Mesendoderm (in vitro differentiated cells): ENCODE measurements at places on chromosomes 2 and 18.

- H3K27ac ChIP-seq = no peak overlapping the region
- DNase-seq = no peak
- H3K27me3 ChIP-seq = no peaks in the 10 kb centered on the region
- H3K4me1 ChIP-seq = no peaks in the 10 kb centered on the region
- H3K36me3 ChIP-seq = no peaks in the 10 kb centered on the region
- no peak overlapping the region for H3K4me3 ChIP-seq
These were observed 38.8 kb downstream of the CD226 start for GRCh38 chr18:69908838-69909237.

- no peak overlapping the region for H3K27ac ChIP-seq
- no peak overlapping the region for H3K4me3 ChIP-seq
- H3K4me1 ChIP-seq = no peaks in the 10 kb centered on the region
- no peaks in the 10 kb centered on the region for H3K36me3 ChIP-seq
- DNase-seq = no peak
- peaks cover 96% of the 10 kb centered on the region for H3K27me3 ChIP-seq
These were observed 43.0 kb upstream of the ATP6V1B1 start for GRCh38 chr2:70892750-70893149.

DNA sequence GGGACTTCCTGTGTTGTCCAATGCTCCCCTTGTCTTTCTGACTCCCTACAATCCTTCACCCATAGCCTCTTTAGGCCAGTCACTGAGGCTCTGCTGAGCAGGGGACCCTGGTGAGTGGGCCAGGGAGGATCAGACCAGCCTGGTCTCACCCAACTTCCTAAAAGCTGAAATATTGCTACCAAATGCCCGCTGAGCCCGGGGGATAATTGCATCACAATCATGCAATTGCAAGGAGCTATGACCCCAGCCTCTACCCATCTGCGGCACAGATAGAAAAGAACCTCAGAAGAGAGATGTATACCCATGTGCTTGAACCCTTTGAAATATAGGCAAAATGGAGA is 3.7 kb upstream of the SP100 start:
- H3K4me3 ChIP-seq = no peak overlapping the region
- H3K27ac ChIP-seq = no peak overlapping the region
- H3K27me3 ChIP-seq = no peaks in the 10 kb centered on the region
- no peaks in the 10 kb centered on the region for H3K36me3 ChIP-seq
- no peaks in the 10 kb centered on the region for H3K4me1 ChIP-seq
- no peak for DNase-seq

GRCh38 chr2:88071365-88071764 is 3.7 kb downstream of the SMYD1 start:
- H3K4me3 ChIP-seq = no peak overlapping the region
- H3K27me3 ChIP-seq = no peaks in the 10 kb centered on the region
- DNase-seq = peak; percentile 69

DNA sequence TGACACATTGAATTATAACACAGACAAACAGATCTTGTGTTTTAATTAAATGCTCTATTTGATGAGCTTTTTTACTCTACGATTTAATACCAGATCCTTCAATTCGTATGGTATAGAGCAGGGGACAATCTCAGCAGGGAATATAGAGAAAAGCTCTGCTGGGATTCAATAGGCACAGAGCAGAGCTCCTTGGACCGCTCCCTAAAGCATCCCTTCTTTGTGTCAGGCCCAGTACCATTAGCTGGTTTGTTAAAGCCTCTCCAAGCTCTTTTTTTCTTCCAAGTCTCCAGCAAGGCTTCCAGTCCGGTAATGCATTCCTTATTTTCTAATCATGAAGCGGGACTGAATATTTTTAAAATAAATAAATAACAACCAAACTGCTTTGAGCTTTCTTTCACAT is 466.0 kb downstream of the NR4A2 start:
- H3K4me1 ChIP-seq = no peaks in the 10 kb centered on the region
- no peak overlapping the region for H3K4me3 ChIP-seq
- no peaks in the 10 kb centered on the region for H3K36me3 ChIP-seq
- H3K27ac ChIP-seq = no peak overlapping the region

DNA sequence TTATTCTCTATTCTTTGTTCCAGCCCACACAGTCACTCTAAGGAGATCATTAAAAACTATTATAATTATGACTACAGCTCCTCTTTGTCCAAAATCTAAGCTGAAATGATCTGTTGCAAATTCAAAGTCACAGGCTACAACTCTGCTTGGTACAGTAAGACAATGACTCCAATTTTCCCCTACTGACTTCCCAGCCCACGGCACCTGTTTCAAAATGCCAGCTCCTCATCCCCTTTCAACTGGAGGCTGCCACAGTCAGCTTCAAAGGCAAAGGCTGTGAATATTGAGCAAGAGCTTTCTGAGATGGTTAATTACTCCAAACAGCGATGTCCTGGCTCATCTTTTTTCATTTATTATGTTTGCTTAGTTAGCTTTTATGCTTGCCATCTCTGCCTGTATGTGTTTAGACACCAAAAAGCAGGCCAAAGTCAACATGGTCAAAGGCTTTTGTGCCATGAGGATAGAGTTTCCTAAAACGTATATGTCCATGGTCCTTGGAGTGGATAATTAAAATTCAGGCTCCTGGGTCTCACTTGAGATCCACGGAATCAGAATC is 141.1 kb downstream of the DOCK10 start:
- H3K4me1 ChIP-seq = no peaks in the 10 kb centered on the region
- no peak overlapping the region for H3K4me3 ChIP-seq
- no peaks in the 10 kb centered on the region for H3K27me3 ChIP-seq
- no peak for DNase-seq
- H3K36me3 ChIP-seq = no peaks in the 10 kb centered on the region

DNA sequence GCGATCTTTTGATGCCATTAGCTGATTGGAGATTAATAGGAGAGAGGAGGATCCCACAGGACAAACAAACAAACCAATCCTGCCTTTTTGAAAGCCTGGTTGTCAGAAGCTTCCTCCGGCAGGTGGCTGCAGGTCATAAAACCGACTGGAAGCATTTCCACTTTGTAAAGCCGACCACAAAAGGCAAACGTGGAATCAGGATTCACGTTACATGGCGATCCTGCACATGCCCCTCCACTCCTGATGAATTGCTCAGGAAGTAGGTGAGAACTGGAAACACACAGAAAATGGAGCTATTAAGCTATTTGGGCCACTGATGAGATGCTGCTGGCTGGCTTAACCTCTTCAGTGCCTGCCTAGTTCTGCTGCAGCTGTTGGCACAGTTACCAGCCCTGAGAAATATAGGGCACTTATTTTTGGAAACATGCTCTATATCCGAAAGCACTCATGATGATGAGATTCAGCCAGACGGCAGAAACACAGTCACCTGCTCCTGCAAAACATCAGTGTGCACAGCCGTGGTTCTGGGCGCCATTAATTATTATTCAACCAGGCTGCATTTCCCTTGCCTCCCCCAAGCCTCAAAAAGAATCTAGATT is 110.3 kb upstream of the ST6GAL2 start:
- no peaks in the 10 kb centered on the region for H3K27me3 ChIP-seq
- no peaks in the 10 kb centered on the region for H3K4me1 ChIP-seq
- no peak overlapping the region for H3K27ac ChIP-seq
- no peak for DNase-seq
- H3K4me3 ChIP-seq = no peak overlapping the region
- no peaks in the 10 kb centered on the region for H3K36me3 ChIP-seq

DNA sequence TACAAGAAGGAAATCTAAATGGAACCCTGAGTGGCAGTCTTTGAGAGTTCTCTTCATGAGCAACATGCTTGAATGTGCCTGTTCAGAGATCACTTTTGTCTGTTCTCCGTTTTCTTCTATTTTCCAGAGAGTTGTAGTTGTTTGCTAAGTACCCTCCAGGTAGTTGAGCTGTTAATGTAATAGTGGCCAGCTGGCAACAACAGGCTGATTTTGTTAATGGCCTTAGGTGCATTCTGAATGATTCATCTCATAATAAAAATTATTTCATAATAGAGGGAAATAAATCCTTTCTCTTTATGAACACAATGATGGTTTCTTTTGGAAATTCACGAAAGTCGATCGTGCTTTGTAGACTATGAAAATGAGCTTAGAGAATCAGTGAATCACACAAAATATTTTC is 136.8 kb downstream of the LRP1B start:
- DNase-seq = no peak
- H3K4me3 ChIP-seq = no peak overlapping the region
- H3K27ac ChIP-seq = no peak overlapping the region

GRCh38 chr2:71458413-71459083 is 5.2 kb downstream of the DYSF start:
- H3K27me3 ChIP-seq = no peaks in the 10 kb centered on the region
- no peak overlapping the region for H3K4me3 ChIP-seq
- no peak for DNase-seq
- peaks cover 25% of the 10 kb centered on the region for H3K4me1 ChIP-seq

DNA sequence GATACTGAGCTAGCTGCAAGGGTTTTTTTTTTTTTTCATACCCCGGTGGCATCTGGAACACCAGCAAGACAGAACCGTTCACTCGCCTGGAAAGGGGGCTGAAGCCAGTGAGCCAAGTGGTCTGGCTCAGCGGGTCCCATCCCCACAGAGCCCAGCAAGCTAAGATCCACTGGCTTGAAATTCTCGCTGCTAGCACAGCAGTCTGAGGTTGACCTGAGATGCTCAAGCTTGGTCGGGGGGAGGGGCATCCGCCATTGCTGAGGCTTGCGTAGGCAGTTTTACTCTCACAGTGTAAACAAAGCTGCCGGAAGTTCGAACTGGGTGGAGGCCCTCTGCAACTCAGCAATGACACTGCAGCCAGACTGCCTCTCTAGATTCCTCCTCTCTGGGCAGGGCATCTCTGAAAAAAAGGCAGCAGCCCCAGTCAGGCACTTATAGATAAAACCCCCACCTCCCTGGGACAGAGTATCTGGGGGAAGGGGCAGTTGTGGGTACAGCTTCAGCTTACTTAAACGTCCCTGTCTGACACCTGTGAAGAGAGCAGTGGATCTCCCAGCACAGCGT is 5.1 kb upstream of the MIB1 start:
- no peak overlapping the region for H3K4me3 ChIP-seq
- no peaks in the 10 kb centered on the region for H3K36me3 ChIP-seq
- H3K27me3 ChIP-seq = no peaks in the 10 kb centered on the region
- peak; percentile 77 for DNase-seq
- no peak overlapping the region for H3K27ac ChIP-seq
- H3K4me1 ChIP-seq = no peaks in the 10 kb centered on the region

DNA sequence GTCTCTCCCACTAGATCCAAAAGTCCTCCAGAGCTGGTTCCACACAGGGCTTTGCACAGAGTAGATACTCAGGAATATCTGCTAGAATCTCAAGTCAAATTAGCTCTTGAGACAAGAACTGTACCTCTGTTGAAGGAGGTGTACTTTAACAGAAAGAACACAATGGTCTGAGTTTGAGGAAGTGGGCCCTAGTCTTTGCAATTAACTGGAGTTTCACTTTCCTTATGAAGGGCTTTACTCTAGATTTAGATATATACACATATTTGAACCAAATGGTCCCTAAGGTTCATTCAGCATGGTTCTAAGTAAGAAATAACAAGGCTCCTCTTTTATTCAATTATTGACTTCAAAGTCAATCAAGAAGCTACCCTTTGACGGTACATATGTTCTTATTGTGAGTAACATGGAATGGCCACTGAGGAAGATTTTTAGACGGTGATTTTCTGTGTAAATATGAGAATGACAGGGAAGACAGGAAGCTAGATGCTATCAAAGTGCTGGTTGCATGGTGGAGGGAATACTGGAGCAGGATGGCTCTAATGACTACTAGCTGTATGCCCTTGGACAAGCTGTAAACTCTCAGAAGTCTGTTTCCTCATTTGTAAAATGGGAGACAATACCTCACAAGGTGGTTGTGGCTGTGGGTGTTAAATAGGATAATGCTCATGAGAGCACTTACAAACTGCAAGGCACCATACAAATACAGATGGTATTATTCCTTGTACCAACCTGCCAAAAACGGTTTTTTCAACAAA is 73.5 kb upstream of the SERTAD2 start:
- H3K4me3 ChIP-seq = no peak overlapping the region
- no peaks in the 10 kb centered on the region for H3K36me3 ChIP-seq
- peaks cover 5% of the 10 kb centered on the region for H3K4me1 ChIP-seq
- no peaks in the 10 kb centered on the region for H3K27me3 ChIP-seq

DNA sequence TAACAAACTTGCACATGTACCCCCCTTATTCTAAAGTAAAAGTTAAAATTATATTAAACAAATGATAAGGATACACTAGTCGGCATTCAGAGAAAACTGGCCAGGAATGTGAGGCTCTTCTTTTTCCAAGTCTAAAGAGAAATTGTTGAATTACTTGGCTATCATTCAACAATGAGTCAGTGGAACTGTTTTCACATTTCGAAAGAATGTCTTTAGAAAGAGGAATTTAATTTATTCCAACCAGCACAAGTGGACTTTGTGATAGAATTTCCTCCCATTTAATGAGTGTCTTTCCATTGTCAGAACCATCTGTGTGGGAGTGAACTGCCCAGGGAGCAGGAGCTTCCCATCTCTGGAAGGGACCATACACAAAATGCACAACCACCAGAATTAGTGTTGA is 792.2 kb downstream of the EPHA4 start:
- H3K27ac ChIP-seq = no peak overlapping the region
- H3K27me3 ChIP-seq = no peaks in the 10 kb centered on the region
- H3K4me1 ChIP-seq = no peaks in the 10 kb centered on the region
- H3K36me3 ChIP-seq = no peaks in the 10 kb centered on the region
- no peak for DNase-seq

DNA sequence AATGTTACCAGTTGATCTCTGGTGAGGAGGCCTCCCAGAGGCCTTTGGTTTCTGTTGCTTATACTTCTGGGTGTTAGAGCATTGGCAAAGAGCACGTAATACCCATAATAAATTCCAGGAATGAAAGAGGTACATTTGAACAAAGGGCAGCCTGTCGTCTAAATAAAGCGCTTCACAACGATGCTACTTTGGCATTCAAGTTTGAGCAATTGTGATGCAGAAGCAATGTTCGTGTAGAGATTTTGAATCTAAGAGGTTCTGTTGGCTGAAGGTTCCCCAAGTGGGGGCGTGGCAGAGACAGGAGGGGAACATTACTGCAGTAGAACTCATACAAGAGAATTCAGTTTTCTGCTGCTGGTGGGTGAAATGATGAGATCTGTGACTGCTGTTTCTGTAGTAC is 27.8 kb downstream of the ZNF532 start:
- no peaks in the 10 kb centered on the region for H3K36me3 ChIP-seq
- H3K27me3 ChIP-seq = no peaks in the 10 kb centered on the region
- H3K4me3 ChIP-seq = no peak overlapping the region

GRCh38 chr2:214591366-214591765 is 180.5 kb downstream of the VWC2L start:
- H3K4me3 ChIP-seq = no peak overlapping the region
- no peaks in the 10 kb centered on the region for H3K27me3 ChIP-seq
- DNase-seq = no peak
- peaks cover 2% of the 10 kb centered on the region for H3K4me1 ChIP-seq
- no peak overlapping the region for H3K27ac ChIP-seq

- H3K36me3 ChIP-seq = no peaks in the 10 kb centered on the region
- no peaks in the 10 kb centered on the region for H3K4me1 ChIP-seq
- no peak for DNase-seq
- H3K4me3 ChIP-seq = no peak overlapping the region
- H3K27me3 ChIP-seq = no peaks in the 10 kb centered on the region
- no peak overlapping the region for H3K27ac ChIP-seq
These were observed 167.0 kb downstream of the ASB1 start for GRCh38 chr2:238593678-238594077.

- H3K27ac ChIP-seq = peak overlapping the region; percentile 55
- no peak overlapping the region for H3K4me3 ChIP-seq
- H3K4me1 ChIP-seq = peaks cover 26% of the 10 kb centered on the region
- peak; percentile 91 for DNase-seq
- H3K36me3 ChIP-seq = no peaks in the 10 kb centered on the region
These were observed 20.2 kb downstream of the INPP4A start for GRCh38 chr2:98464772-98465310.

- H3K27me3 ChIP-seq = no peaks in the 10 kb centered on the region
- H3K27ac ChIP-seq = no peak overlapping the region
- H3K4me3 ChIP-seq = no peak overlapping the region
- H3K4me1 ChIP-seq = peaks cover 5% of the 10 kb centered on the region
These were observed 304.0 kb downstream of the MYCN start for GRCh38 chr2:16244153-16244965.
